ENCODE measurements at places on chromosomes 12 and 14. TPM values are rescaled to one million over a fixed set of nuclear protein-coding genes. Genes with fewer than 3 reads are reported as not detected.

BCL2L14 gene
- not detected for polyA plus RNA-seq

TAS2R8 gene
- not detected for polyA plus RNA-seq

PRICKLE1 gene
- polyA plus RNA-seq, result 19.9 TPM

MOAP1 gene
- 20.0 TPM for polyA plus RNA-seq

KRT7 gene
- polyA plus RNA-seq, result 659 TPM

MIP gene
- polyA plus RNA-seq, result 0.12 TPM

TMEM132D gene
- 0.02 TPM for polyA plus RNA-seq

GPX2 gene
- polyA plus RNA-seq, result not detected

CCDC91 gene
- 13.9 TPM for polyA plus RNA-seq

DTX1 gene
- not detected for polyA plus RNA-seq

NID2 gene
- polyA plus RNA-seq, result 279 TPM

CLEC1B gene
- not detected for polyA plus RNA-seq

TMED10 gene
- polyA plus RNA-seq, result 466 TPM

COX14 gene
- polyA plus RNA-seq, result 85.7 TPM

ERC1 gene
- 18.5 TPM for polyA plus RNA-seq

FOXG1 gene
- not detected for polyA plus RNA-seq

SYNDIG1L gene
- not detected for polyA plus RNA-seq

AQP6 gene
- polyA plus RNA-seq, result not detected

SCN8A gene
- polyA plus RNA-seq, result 22.8 TPM

All from BJ (cell line).